HuH-7 (cell line): ENCODE measurements at places on chromosomes 7 and 10.

DNA sequence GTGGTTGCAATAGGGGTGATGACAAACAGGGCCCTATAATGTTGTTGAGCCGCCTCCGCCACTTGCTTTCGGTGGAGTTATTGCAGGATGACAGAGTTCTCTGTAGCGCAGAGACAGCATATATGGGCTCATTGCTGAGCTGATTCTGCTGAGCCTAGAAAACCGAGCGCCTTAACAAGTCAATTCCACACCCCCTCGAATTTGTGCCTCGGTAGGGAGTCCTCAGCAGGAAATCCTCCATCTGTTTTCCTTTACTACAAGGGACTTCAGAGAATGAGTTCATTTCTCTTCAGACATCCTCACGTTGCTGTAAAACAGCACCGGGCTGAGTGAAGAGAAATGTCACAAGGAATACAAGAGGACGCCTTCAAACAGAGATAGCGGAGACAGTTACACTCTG is 90.7 kb upstream of the KIAA1217 start:
- no peak for DNase-seq

- DNase-seq = no peak
Observed at GRCh38 chr10:11448545-11449244, 162.8 kb downstream of the USP6NL start.

DNA sequence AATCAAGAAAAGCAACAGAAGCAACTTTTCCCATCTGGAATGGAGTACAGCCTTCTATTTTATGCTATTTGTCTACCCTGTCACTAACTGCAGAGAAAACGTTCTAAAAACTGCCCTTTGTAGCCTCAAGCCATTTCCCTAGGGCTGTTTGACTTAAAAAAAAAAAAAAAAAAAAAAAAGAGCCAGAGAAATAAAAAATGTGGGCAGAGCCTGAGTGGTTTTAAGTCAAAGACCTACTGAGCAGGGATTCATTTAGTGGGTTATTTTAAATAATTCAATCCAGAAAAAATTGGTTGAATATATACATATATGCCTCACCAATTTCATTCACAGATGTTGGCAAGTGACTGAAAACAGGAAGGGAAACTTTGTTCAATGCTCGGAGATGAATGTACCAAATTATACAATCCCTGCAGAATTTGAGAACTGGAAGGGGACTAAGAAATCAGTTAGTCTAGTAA is 75.2 kb downstream of the PPP1R3C start:
- no peak for DNase-seq

DNA sequence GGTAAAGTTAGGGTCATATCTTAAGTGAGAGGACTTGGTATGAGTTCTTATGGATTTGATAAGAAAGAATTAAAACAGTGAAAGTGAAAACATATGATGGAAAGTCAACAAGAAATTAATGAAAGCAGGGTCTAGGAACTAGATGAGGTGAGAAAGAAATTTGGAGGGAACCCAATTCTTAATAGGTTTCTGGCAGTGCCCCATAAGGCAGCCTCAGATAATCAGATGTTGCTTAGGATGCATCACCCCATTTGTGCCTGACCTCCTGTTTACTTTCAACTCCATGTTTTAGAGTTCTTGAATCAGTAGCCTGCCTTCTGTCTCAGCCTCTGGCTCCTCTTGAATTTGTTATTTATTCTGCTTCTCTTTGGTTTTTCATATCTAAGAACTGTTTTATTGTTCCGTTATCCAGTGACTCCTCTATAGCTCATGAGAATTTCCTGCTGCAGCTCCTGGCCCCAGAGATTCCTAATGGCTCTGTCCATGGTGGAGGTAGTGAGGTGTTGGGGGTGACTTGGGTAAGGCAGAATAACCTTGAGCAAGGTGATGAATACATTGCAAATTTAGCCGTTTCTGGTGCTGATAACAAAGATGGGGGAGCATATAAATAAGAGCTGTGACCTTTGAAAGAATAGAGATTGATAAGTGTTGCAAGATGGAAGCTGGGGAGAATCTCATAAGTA is 17.6 kb downstream of the ITGB8 start:
- DNase-seq = no peak

DNA sequence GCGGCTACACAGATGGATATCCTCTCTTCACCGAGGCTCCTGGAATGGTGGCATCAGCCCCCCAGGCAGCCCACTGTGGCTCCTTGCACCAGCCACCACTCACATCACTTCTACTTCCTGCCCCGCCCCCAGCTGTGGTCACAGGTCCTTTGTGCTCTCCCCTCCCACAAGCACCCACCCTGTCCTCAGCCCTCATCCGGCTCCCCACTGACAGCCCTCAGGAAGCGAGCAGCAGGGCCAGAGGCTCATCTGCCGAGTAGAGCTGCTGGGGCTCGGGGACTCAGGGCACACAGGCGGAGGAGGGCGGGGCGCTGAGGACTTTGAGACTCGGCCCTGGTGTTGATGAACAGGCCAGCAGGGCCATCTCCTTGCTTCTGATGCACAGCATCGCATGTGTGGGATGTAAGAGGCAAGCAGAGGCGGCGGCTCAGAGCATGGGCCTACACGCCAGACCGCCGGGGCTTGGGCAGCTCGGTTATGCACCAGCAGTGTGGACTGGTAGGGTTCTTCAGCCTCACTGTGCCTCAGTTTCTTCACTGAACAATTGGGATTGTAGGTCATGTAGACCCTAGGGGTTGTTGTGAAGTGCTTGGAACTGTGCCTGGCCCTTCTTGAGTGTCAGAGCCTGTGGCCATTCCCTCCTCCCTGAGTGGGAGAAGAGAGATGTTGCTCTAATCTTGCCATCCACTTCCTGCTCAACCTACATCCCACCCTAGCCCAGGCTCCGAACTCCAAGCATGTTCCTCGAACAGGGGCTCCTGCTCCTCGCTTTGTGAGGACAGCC is at the start of gene PRF1:
TSS of gene PRF1 (minus strand) at position 77 of the 784 bp plus-strand sequence. CDS start 1,839 bp downstream, outside the sequence.
- no peak for DNase-seq
